ELR (cell line): ENCODE measurements at places on chromosomes 16 and 17.
A peak's percentile ranks its signal among the peaks of the same experiment; 100 is the strongest.

DNA sequence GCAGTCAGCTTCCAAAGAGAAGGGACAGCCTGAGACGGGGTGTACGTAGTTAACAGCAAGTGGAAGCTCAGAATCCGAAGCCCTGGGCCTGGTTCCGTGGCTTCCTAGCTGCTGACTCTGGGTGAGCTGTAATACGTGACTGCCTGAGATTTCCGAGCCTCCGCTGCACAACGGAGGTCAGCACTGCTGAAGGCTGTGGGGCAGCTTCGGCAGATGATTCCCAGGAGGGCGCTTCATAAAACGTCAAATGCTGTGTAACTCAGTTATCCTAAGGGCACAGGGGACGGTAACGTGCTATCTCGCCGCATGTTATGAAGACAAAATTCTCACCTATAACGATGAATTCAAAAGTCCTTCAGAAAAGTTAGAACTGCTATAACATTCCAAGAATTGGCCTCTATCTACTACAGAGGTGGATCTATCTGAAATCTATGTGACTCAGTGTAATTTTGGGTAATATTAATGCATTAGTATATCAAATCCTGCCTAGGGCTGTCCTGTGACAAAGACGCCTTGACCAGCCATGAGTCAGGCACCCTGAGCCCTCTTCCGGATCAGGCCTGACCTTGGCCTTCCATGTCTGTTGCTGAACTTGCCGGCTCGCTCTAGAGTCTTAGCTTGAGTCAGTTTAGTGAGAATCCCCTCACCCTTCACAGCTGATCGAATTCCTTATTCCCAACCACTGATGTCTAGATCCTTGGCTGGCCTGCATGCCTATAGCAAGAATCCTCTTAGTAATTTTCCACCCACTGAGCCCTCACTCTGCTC, 43.5 kb downstream of the MARF1 start:
- peak; percentile 47 for DNase-seq

GRCh38 chr17:8557176-8557806, 73.2 kb downstream of the MYH10 start:
- DNase-seq: no peak

DNA sequence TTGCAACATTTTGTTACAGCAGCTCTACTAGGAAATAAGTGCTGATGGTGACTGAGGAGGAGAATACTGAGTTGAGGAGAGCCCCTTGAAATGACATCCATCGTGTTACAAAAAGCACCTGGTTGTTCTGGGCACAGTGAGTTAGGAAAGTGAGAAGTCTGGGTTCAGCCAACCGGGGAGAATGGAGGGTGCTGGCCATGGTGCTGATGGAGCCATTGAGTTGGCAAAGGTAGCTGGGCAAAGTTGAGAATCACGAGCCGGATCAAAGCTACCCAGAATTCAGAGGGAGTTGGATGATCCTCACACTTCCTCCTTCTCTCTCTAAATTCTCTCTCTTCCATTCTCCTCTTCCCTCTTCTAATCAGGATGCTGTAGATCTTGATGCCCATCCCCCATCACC, 35.0 kb upstream of the ASIC2 start:
- DNase-seq: no peak

GRCh38 chr17:78272914-78273258, 41.5 kb downstream of the TMEM235 start:
- no peak for DNase-seq

DNA sequence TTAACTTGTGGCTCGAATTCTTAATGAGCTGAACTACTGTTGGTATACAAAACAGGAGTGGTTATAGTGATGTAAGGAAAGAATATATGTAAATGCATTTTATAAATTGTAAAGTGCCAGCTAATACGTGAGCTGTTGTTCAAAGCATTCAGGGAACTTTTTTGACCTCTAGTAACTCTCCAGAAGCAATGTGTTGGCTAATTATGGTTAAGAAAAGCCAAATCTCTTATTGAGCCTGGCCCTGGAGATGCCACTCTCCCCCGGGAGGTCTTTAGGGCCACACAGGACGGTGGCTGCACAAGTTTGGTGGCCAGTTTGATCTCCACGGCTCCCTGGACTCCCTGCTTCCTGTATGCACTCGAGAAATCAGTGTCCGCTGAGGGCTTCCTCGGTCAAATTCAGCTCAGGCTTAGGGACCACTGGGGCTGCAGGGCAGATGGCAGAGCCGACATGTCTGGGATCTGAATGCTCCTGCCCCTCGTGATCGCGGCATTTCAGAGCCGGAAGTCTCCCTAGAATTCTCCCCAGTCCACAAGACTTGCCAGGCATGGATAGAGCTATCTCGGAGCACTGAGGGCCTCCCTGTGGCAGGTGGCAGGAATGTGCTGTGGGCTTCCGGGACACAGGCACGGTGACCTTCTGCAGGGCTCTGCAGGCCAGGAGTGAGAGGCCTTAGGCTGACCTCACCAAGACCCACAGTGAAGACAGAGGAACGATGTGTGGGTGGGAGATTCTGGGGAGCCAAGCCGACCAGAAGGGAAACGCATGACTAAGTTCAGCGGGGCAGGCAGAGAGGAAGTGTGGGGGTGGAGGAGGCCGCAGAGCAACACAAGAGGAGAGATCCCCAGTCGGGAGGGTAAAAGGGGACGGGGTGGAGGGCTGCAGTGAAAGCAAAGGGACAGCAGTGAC, 18.6 kb upstream of the PITPNM3 start:
- peak; percentile 81 for DNase-seq

DNA sequence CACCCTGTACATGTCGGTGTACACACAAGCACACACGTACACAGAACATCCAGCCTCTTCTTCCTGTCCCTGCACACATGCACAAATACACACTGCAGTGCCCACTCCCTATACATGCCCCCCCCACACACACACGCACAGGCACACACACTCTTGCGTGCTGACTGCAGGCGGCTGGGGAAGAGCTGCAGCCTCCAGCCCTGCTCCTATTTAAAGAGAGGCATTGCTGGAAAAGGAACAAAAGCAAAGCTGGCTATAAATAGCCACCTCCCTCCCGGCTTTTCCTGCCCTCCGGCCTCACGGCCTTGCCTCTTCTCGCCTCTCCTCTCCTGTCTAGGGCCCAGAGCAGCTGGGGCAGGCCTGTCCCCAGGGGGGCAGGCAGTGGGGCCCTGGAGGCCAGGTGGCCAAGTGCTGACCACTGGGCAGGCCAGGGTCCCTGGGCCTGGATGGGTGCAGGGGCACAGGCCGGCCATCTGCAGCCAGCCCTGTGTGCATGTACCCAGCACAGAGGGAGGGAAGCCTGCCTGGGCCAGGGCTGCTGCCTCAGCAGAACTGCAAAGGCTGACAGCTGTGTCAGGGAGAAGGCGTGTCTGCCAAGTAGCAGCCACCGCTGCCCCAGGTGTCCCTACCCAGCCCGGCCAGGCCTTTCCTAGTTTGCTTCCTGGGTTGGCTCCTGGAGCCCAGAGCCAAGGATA, 25.4 kb downstream of the RTN4RL1 start:
- DNase-seq: no peak

DNA sequence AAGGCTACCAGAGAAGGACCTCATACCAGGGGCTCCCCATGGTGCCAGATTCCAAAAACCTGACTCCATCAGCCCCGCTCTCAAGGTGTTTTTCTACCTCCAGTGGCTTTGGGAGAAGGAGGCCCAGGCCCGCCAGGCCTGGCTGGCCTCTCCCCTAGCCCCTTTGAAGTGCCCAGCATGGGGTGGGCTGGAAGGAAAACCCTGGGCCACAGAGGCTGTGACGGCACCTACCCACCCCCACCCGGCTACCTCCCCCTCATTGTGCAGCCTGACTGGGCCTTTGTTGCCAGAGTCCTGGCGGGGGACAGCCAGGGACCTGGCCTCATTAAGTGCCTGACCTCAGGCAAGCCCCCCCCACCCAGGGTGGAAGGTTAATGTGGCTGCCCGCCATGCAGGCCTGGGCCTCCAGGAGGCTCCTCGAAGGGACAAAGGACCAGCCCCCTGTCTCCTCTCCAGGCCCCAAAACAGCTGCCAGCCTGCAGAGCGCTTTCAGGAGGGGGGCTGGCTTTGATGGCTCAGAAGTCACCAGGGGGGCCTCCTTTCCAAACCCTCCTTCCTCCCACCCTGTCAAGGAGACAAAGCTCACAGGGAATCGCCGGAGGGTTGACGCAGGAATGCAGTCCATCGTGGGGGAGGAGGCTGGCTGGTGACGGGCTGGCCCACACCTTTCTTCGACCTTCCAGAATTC, 159.4 kb downstream of the ZNF423 start:
- DNase-seq: no peak

GRCh38 chr16:85139881-85140339, 27.6 kb upstream of the CIBAR2 start:
- no peak for DNase-seq

DNA sequence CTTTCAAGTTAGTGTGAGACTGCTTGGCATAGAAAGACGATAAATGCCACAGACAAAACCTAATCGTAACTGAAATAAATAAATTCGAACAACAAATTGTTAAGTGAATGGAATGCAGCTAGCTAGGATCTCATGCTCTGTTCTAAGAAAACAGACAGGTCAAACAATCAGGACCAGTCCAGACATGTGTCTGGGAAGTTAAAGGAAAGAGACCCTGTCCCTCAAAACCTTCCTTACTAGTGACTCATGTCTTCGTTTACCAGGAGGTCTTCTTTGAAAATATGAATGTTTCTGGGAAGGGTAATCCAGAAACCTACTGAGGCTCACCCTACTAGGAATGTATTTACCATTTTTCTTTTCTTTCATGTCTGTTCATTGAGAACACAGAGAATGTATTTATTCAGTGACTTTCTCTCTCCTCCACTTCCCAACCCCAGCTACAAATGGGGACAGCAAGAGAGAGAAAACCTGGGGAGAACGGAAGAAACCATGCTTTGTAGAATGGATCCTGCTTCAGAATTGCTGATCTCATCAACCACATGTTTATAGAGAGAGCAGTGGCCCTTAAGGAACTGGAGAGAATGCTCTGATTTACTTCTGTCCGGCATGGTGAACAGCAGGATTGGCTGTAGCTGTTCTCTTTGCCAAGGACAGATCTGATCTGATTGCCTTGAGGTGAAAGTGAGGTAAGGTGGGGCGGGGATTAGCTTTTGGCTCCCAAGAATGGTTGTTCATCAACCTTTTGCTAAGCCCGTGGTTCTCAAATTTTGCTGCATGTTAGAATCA, 39.4 kb upstream of the DHX8 start:
- DNase-seq: no peak

GRCh38 chr16:83700918-83701317, 106.9 kb upstream of the HSBP1 start:
- no peak for DNase-seq

DNA sequence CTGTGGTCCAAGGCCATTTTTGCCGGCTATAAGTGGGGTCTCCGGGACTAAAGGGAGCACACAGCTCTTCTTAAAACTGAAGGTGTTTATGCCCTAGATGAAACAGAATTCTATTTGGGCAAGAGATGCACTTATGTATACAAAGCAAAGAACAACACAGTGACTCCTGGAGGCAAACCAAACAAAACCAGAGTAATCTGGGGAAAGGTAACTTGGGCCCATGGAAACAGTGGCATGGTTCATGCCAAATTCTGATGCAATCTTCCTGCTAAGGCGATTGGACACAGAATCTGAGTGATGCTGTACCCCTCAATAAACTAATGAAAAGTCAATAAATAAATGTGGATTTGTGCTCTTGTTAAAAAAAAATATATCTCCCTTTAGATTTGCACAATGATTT, 20.2 kb upstream of the SHISA9 start:
- DNase-seq: no peak

- no peak for DNase-seq
Measured at GRCh38 chr17:57504208-57504607, 240.9 kb downstream of the CCDC182 start.

DNA sequence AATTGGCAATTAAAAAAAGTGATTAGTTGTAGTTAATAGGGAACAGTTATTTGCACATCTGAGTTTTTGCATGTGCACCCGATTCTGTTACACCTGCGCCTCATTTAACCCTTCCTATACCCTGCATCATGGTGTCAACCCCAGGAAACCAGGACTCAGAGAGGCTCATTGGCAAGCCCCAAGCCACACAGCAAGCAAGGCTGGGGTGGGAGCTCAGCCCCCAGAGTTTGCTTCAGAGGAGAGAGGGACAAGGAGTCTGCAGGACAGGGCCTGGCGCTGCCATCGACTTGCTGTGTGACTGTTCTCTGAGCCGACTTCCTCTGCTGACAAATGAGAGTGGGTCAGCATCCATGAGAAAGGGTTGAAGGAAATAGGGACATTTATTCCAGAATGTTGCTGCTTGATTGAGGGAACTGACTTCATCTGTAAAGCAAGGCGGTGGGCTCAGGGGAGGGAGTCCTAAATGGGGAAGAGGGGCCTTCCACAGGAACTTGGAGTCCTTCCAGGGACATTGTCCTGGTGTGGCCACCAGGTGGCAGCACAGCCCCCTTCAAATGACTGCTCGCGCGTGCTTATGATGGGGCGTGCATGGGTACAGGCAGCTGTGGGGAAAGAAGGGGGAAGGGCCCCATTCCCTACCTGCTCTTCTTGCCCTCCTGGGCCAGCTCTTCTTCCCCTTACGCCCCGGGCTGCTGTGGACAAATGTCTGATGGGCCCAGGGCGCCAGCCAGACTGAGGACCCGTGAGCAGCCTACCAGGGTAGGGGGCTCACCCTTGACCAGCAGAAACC, 51.6 kb downstream of the NT5M start:
- DNase-seq: peak; percentile 79

- DNase-seq: no peak
Measured at GRCh38 chr17:20920815-20921199, 122.0 kb downstream of the USP22 start.
